ENCODE measurements at places on chromosomes 2 and 18.

- no peak for DNase-seq
These were observed 145.8 kb downstream of the DCDC2C start for GRCh38 chr2:3849213-3849612.

DNA sequence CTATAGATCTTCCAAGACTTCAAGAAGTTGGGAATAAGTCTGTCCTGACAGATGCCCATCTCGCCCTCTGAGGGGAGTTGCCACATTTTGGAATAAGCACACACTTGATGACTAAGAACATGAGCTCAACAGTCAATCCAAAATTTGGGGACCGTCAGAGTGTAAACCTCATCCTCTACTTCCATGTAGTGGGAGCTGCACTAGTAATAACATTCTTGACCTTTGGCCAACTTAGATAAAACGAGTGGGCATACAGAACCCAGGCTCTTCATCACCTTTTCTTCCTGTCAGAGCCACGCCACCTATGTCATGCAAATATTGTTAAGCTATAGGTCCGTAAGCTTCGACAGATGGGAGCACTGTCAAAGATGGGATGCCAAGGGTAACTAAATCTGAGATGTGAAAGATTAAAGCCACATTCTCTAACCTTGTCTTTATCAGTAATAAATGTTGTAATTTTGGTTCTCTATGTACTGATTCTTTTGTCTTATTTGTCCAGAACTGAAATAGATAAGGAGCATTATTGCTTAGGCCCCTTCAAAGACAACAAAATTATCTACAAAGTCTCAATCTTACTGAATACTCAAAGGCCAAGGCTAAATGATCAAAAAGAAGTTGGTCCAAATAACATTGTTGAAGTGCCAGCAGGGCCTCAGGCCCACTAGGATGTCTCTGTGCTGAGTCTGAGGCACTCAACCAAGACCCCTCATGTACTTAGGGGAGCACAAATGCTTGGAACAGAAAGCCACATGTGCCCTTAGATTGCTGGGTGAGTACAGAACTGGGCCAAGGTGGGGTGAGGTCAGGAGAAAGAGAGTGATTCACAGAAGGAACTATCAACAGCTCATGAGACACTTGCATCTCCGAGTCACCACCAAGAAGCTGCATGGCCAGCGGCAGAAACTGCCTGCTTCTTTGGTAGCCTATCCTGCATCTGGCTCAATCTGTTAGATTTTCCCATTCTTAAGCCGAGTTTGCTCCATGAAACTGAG lies 15.0 kb downstream of the CDH2 start:
- DNase-seq, result no peak

- no peak for DNase-seq
These were observed 24.8 kb upstream of the CRIM1 start for GRCh38 chr2:36330473-36331395.

GRCh38 chr18:41266616-41267015 lies 688.4 kb upstream of the PIK3C3 start:
- no peak for DNase-seq

- peak; percentile 61 for DNase-seq
These were observed 44.0 kb upstream of the UBE2F start for GRCh38 chr2:237922641-237923361.

- DNase-seq, result no peak
These were observed 607.5 kb upstream of the REG3G start for GRCh38 chr2:78418021-78418420.

DNA sequence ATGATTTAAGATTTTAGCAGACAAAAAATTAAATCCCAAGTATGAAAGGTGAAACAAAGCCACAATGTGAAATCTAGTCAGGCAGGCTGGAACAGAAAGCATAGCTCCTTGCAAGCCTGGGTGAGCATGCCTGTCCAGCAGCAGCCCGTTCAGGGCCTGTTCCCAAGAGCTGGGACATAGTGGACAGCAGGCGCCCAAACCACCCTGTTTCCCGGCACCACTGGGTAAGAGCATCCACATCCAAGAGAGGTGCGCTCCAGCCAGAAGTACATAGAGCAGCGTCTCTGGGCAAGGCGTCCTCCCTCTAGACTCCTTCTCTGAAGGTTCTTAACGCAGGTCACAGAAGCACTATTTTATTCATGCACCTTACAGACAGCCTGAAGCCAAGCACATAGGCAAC lies 80.8 kb downstream of the DNER start:
- no peak for DNase-seq

- DNase-seq, result no peak
These were observed 24.7 kb upstream of the GPC1 start for GRCh38 chr2:240410808-240411207.

GRCh38 chr2:38671303-38671702 lies 5.4 kb downstream of the GALM start:
- no peak for DNase-seq

DNA sequence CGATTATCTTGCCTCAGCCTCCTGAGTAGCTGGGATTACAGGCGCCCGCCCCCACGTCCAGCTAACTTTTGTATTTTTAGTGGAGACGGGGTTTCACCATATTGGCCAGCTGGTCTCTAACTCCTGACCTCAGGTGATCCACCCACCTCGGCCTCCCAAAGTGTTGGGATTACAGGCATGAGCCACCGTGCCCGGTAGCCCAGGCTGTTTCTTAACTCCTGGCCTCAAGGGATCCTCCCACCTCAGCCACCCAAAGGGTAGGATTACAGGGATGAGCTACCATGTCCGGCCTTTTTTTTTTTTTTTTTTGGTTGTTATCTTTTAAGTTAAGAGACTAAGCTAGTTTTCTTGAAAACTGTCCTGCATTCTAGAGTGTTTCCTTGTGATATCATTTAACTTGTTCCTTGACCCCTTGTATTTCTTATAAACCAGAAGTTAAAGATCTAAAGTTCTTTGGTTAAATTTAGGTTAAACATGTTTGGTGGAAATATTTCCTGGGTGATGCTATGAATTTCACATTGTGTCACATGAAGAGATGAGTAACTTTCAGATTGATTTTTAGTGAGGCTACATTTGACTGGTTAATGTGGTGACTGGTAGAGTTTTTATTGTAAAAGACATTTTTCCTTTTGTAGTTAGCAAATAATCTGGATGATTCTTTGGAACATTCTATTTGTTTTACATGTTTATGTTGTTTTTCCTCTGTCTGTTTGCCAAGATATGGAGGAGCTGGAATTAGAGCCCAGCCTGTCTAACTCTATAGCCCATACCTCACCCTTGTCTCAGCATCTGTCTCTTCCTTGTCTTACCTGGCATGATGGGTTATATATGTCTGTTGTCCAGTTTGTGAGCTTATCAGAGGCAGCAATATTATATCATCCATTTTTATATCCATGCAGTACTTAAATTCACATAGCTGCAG lies 5.2 kb downstream of the NCAPH start:
- no peak for DNase-seq

DNA sequence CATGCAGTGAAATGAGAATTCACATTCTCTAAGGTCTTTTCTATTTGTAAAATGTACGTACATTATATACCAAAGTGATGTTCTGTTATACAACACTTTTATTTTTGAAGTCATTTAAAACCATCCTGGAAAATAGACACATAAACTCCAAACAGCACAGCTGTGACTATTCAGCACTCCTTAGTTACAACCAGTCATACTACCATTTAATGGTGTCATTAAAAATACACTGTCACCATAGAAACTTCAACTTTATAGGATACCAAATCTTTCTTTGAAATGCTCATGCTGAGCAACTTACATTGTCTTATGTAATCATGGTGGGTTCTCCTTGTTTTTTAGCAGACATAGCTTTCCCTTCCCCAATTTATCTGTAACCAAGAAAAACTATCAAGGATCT lies 85.3 kb downstream of the METTL4 start:
- DNase-seq, result no peak

- DNase-seq, result no peak
These were observed 59.9 kb downstream of the METTL4 start for GRCh38 chr18:2511451-2511850.

GRCh38 chr2:240179186-240179815 lies 38.8 kb upstream of the OTOS start:
- DNase-seq, result no peak

GRCh38 chr2:187550857-187551256 lies 3.4 kb downstream of the TFPI start:
- no peak for DNase-seq

DNA sequence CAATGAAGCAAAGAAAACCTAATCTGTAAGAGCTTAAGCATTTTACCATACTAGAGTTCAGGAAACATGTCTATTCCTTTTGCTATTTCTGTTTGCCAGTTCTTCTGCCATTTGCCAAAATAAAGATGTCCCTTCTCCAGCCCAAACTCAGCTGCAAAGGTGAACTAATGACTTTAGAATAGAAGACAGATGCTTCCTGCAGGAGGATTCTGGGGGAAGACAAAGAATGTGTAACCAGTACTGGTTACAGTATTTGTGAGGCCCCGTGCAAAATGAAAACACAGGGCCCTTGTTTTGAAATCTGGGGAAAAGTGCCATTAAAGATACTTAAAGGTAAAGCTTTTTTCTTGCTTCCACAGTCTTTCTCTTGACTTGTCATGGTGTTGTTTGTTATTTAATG lies 34.3 kb upstream of the MTX2 start:
- no peak for DNase-seq

- no peak for DNase-seq
These were observed 401.8 kb downstream of the KCNJ3 start for GRCh38 chr2:155100261-155100660.

- DNase-seq, result no peak
These were observed 62.1 kb downstream of the CTAGE1 start for GRCh38 chr18:22355598-22355997.

DNA sequence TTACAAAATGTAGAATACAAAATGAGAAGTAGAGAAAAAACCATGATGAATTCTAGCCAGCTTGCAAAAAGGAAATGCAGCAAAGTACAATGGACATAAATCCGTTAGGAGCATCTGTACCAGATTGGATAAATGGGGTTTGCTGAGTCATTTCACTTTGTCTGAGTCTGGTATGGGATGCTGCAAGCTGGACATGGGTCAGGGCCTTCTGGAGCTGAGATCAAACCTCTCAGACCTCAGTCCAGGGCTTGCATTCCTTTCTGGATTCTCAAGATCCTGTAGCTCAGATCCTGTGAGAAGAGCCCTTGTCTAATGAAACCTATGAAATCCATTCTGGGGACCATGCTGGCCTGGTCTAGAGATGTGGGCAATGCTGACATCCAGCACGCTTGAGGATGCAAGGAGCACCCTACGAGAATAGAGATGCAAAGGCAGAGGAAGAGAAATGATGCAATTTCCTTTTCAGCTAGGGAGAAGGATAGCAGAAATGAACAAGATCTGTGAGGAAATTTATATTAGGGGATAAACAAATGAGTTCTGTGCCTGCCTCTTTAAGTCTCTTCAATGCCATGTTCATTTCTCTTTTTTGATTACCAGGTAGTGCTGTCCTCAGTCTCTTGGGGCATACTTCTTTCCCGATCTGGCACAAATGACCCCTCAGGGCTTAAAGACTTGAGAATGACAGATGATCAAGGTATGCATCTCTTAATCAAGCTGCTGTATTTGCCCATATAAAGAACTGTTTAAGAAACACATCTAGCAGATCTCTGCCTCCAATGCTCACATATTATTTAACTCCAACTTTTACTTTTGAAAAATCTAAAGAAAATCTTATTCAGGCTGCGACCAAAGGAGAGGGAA lies 230.4 kb downstream of the MEIS1 start:
- DNase-seq, result no peak

GRCh38 chr2:112137516-112138158 lies 548 bp upstream of the FBLN7 start:
- DNase-seq, result peak; percentile 47

- DNase-seq, result no peak
These were observed 12.7 kb upstream of the MAPRE2 start for GRCh38 chr18:35028536-35028935.

GRCh38 chr2:152415231-152415642 lies 80.3 kb downstream of the FMNL2 start:
- DNase-seq, result no peak

GRCh38 chr2:3913166-3913565 lies 209.8 kb downstream of the DCDC2C start:
- DNase-seq, result no peak

- DNase-seq, result no peak
These were observed 31.9 kb downstream of the KLHL23 start for GRCh38 chr2:169765523-169765922.

DNA sequence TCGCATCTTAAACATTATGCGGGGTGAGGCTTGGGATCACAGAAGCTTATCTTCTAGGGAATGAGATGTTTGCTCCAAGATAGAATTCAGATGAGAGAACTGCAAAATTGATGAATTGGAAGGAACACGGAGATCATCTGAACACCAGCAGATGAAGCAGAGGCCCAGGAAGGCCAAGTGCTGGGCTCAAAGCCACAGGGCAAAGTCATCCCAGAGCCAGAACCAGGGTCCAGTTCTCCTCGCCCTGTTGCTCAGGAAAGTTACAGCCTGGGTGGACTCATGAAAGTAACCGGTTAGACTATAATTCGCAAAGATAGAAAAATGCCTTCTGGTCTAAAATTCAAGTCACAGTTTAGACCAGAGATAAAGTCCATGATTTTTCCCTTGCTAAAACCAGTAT lies 456.1 kb upstream of the ID2 start:
- no peak for DNase-seq

DNA sequence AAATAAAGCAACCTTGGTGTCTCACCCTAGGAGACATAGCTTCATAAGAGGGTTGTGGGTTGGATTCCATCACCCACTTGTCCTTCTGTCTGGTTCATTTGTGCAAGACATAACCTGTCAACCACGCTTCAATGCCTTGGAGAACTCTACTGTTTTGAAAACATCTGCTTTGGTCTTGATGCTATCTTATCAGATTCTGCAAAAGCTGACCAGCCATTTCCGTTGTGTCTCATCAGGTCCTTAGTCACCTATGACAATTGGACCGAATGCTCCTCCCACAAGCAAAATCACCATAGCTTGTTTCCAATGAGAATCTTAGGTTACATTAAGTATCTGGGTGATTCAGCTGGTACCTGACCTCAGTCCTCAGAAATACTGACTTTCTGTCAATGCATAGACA lies 35.4 kb downstream of the STAT4 start:
- peak; percentile 59 for DNase-seq

DNA sequence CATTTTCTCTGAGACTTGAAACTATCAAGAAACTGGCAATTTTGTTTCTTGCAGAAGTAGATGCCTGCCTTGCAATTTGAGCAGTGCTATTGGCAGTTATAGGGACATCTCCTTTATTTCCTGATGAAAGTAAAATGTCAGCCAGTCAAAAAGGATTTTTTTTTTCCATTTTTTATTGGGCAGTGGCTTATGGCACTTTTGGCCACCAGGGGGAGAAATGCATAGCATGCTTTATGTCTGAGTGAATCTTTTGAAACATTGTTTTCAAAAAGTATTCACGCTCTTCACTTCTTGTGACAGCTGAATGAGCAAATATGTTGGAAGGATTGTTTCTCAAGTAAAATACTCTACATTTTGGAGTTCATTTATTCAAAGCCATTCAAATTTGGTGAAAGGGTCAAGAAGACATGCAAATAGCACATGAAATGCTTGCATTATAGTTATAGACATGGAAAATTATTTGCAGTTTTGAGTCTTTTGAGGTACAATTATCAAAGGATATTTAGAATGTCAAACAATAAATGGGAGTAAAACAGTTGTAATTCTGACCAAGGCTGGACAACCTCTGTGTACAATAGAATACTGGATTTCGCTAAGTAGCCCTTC lies 491.0 kb downstream of the CDH2 start:
- DNase-seq, result no peak

GRCh38 chr2:172545408-172546075 lies 10.3 kb upstream of the PDK1 start:
- DNase-seq, result no peak
